ENCODE measurements at places on chromosomes 16 and 17.

- DNase-seq, result no peak
Observed at GRCh38 chr17:56305007-56305406, 151.7 kb downstream of the ANKFN1 start.

DNA sequence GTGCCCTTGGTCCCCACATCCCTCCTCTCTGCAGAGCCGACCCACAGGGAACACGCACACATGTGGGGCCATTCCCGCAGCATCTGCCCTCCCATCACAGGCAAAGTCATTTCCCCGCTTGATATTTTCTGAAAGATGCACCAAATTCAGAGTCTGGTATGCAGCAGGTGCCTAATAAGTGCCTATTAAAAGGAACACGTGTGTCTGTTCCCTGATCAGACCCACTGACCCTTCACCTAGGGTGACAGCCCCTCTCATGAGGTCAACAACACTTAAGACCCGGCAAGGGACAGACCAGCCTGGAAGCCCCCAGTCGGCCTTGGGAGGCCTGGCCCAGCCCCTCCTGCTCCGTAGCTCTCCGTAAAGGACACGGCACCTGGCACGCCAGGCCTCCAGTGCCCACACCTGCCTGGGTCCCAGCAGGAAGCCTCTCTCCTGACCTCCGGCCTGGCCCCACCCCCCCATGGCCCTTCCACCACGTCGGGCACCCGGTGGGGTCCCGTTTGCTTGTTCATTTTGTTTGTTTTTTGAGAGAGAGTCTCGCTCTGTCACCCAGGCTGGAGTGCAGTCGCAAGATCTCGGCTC, 20.0 kb downstream of the UNKL start:
- DNase-seq, result no peak

GRCh38 chr16:11067697-11068141, 123.4 kb downstream of the CLEC16A start:
- no peak for DNase-seq

DNA sequence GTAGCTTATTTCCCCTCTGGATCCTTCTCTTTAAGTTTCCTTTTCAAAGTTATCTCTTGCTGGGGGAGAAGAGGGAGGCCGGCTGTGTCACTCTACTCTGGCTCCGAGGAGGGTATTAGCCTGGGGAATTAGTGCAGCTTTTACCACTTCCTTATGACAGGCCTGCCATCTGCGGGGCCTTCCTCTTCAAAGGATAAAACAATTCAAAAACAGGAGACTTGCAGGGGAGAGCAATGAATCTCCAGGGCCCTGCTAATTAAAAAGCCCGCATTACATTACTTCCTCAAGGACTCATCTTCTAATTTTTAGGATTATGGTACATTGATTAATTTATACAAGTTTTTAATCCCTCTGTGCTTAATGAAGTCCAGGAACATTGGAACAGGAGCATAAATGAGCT, 190.9 kb upstream of the CDH5 start:
- no peak for DNase-seq

DNA sequence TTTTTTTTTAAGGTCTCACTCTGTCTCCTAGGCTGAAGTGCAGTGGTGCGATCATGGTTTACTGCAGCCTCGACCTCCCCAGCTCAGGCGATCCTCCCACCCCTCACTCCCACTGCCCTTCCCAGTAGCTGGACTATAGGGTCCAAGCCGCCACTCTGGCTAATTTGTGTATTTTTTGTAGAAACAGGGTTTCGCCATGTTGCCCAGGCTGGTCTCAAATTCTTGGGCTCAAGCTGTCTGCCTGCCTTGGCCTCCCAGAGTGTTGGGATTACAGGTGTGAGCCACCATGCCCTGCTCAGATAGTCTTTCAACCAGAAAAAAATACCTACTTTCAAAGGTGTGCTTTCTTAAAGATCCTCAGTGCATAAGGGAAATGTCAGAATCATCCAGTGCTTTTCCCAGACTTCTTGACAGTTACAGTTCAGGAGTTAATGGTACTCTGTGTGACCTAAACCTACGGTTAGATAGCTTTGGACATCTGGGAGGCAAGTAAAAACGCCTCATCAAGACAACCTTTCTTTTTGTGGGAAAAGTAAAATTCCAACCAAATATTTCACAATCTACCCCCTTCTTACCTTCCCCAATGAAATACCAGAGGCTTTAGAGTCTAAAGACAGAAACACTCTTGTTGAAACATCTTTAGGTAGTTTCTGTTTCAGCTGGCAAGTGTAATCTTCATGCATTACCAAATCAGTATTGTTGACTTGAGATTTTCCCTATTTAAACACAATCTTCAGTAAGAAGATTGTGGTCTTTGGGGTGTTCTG, 6.8 kb downstream of the RSPRY1 start:
- DNase-seq, result no peak

DNA sequence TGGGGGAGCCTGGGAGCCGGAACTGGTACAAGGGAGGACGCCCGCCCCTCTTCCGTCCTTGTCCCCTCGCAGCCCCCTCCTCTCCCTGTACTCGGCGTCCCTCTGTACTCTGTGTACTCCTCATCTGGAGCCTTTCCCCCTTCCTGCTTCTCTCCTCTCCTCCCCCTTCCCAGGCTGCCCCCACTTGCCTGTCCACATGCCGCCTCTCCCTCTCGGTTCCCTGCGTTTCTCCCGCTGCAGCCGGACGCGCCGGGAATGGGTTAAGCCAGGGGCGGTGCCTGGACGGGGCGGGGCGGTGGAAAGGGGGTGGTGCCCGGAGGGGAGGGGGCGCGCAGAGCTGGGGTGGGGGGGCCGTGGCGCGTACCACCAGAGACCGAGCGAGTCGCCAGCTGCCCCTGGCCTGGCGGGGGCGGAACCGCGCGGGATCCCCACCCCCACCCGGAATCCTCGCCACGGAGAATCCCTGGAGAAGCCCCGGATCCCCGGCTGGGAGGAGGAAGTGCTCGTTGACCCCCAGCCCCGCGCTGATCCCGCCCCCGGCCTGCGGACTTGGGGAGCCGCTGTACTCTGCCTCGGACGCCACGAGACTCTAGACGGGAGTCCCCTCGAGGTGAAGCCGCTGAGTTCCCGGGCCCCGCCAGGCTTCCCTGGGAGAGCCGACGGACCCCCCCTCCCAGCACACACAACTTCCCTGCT, 22.6 kb downstream of the GJD3 start:
- no peak for DNase-seq

Measured in cerebellar nuclear complex (tissue), 1 donor.